ENCODE measurements at places on chromosomes 4 and X.

GRCh38 chrX:31811106-31811505, 739.3 kb upstream of the FTHL17 start:
- no peak for DNase-seq

DNA sequence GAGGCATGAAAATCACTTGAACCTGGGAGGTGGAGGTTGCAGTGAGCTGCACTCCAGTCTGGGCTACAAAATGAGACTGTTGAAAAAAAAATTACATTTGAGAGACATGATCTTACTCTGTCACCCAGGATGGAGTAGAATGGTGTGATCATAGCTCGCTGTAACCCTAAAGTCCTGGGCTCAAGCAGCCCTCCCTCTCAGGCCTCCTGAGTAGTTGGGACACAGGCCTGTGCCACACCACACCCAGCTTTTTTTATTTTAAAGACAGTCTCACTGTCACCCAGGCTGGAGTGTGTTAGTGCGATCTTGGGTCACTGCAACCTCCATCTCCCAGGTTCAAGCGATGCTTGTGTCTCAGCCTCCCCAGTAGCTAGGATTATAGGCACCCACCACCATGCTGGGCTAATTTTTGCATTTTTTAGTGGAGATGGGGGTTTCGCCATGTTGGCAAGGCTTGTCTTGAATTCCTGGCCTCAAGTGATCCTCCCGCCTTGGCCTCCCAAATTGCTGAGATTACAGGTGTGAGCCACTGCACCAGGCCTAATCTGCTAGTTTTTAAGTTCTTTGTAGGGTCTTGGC, 6.1 kb downstream of the RPS3A start:
- DNase-seq = no peak

DNA sequence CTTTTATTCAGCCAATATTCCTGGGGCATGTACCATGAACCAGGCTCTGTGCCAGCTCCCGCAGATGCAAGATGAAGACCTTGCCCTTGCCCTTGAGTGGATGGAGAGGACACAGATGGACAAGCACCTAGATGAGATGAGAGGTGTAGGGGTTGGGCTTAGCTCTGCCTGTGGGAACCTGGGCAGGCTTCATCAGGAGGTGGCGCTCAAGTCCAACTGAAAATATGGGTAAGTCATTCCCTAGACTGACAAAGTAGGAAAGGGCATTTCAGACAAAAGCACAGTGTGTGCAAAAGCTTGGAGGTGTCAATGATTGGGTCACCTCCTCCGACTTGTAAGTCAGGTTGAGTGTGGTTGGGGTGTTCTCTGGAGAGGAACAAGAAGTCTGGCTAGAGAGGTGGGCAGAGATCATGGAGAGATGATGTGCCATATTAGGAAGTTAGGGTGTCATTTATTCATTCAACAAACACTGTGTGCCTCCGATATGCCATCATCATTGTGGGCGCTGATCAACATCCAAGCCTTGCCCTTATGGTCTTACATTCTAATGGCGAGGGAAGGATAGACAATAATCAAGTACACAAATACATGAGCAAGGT, 64.6 kb downstream of the ANAPC4 start:
- no peak for DNase-seq

DNA sequence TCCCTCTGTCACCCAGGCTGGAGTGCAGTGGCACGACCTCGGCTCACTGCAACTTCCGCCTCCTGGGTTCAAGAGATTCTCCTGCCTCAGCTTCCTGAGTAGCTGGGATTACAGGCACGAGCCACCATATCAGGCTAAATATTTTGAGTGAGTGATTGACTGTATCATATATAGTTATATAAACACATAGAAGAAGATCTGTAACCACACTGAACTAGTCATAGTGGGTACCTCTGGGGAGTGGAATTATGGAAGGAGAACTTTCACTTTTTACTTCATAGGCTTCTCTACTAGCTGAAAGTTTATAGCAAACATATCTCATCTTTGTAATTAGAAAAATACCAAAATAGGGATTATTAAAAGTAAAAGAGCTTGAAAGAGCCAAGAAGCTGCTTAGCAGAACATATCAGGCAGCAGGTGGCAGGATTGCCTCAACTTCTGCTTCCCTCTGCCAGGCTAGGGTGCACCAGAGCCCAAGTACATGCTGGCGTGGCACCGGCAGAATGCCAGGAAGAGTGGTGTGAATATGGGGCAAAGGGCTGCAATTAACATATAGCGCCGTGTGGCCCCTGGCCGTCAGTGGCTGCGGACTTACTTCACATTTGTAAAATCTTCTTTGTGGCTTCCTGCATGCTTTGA, 39.5 kb upstream of the CD40LG start:
- DNase-seq = peak; percentile 15

GRCh38 chr4:96352051-96352517, 512.2 kb downstream of the PDHA2 start:
- no peak for DNase-seq

GRCh38 chr4:185357211-185357610, 38.5 kb downstream of the LRP2BP start:
- no peak for DNase-seq

DNA sequence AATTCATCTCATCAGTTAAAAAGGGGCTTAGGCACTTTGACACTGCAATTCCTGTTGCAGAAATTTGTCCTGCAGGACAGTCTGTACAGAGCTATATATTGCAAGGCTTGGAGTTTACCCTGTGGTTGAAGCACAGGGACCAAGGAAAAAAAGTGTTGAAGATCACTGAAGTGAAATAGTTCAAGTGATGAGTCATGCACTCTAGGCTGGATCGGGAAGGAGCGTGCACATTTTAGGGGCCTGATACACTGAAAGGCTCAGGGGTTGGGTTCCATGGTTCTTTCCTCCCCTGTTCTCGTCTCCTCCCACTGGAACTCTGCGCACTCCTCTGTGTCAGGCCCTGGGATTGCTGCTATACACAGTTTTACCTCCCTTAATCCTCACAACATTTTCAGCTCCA, 104.9 kb upstream of the ARMCX2 start:
- no peak for DNase-seq

- DNase-seq = no peak
Observed at GRCh38 chrX:110428144-110428543, 69.5 kb downstream of the RTL9 start.

DNA sequence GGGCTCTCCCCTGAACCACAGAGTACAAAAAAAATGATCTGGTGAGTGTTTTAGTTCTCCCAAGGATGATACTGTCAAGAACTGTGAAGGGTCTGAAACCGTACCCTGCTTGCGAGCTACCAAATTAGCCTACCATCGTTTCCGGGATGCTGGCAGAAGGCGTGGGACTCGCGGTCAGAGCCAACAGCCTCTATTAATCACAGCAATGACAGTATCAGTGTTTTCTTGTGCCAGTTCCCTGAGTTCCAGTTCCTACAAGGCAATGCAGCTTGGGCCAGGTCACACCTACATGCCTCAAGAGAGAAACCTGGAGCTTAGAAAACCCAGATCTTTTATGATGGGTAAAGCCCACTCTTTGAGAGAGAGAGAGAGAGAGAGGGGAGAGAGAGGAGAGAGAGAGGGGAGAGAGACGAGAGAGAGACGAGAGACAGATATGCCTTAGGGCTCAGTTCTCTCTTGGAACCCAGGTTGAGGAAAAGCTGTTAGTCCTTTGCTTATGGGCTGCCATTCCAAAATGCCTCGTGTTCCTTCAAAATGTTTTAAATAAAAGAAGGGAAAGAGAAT, 327.8 kb downstream of the ARHGAP10 start:
- DNase-seq = peak; percentile 48

GRCh38 chr4:110610620-110610939, 12.3 kb downstream of the PITX2 start:
- DNase-seq = no peak

DNA sequence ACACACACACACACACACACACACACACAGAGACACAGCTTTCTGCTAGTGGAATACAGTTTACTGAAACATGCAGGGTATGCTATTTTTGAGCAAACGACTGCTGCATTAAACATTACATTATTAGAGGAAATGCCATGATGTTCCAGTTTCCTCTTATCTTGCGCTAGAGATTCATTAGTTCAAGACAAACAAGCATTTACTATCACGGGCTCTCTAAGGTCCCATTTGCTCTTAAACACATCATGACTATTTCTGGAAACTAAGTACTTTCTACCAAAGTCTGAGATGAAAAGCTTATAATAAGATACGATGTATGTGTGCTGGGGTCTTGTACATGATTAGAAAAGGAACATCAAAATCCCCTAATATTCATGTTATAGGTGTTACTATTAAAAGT, 48.8 kb downstream of the RPS3A start:
- no peak for DNase-seq

GRCh38 chrX:44937606-44938005, 64.6 kb downstream of the KDM6A start:
- DNase-seq = no peak

DNA sequence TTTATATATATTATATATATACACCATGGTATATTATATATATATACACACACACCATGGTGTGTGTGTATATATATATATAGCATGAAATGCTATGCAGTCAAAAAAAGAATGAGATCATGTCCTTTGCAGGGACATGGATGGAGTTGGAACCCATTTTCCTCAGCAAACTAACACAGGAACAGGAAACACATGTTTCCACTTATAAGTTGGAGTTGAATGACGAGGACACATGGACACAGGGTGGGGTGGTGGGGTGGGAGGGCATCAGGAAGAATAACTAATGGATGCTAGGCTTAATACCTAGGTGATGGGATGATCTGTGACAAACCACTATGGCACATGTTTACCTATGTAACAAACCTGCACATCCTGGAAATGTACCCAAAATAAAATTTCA, 293.6 kb upstream of the NDST3 start:
- no peak for DNase-seq

DNA sequence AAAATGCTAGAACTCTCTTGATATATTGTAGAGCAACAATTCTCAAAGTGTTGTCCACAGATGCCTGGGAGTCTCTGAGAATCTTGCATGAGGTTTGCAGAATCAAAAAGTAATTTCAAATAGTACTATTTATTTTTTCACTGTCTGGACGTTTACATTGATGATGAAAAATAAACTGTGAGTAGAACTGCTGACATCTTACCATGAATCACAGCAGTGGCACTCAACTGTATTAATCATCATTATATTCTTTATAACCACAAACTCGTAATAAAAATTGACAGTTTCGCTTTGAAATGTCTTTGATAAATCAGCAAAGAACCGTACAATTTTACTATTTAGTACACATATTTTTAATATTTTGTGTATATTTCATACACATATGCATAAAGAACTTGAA, 94.5 kb downstream of the NAF1 start:
- DNase-seq = no peak

- no peak for DNase-seq
Observed at GRCh38 chrX:119541188-119541587, 24.0 kb downstream of the STEEP1 start.

DNA sequence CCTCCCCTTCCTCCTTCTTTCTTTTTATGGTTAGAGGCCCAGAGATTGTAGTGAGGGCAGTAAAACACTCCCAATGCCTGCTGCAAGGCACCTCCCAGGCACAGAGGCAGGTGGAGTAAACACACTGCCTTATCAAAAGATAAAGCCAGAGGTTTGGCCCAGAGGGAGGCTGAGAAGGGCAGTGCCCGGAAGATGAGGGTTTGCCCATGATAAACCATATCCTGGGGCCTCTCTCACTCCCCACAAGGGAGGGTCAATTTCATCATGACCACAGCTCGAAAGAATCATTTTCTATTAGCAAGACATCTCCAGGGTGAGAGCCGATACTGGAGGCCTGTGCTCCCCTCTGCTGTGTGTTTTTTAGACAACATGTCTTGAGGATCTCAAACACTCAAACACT, 98.5 kb upstream of the FAM9C start:
- no peak for DNase-seq

DNA sequence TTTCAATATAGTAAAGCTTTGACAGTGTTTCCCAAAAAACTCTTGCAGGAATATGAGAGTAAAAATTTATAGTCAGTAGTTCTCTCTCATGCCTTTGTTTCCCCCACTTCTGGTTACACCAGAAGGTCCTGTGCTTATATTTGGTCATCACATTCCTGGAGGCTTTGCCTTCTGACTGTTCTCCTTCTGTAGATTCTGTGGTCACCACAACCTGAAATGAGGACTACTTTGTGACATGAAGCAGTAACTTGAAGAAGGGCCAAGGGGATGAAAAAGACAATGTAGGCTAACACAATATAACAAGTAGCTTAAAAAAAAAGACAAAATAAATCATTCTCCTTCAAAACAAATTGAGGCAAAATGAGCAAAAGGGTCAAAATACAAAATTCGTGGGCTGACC, 366.2 kb upstream of the NR3C2 start:
- DNase-seq = no peak

- DNase-seq = no peak
Observed at GRCh38 chrX:84199688-84200087, 11.7 kb upstream of the RPS6KA6 start.

- DNase-seq = no peak
Observed at GRCh38 chrX:44227991-44228390, 115.5 kb downstream of the EFHC2 start.

DNA sequence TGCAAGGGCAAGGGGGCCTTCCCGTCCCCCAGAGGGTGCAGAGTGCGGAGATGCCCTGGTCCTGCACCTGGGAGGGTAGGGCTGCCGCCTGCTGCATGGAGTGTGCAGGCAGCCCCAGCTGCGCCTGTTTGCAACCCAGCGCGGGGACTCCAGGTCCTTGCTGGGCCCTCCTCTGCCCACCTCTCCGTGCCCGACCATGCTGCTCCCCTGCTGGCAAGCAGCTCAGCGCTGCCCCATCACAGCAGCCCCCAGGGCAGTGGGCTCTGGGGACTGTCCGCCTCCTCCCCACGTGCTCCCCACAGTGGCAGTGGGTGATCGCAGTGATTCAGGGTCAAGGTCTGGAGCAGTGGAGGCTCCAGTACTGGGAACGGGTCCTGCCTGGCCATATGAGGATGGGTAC, 5.0 kb upstream of the FBXW7 start:
- DNase-seq = no peak

DNA sequence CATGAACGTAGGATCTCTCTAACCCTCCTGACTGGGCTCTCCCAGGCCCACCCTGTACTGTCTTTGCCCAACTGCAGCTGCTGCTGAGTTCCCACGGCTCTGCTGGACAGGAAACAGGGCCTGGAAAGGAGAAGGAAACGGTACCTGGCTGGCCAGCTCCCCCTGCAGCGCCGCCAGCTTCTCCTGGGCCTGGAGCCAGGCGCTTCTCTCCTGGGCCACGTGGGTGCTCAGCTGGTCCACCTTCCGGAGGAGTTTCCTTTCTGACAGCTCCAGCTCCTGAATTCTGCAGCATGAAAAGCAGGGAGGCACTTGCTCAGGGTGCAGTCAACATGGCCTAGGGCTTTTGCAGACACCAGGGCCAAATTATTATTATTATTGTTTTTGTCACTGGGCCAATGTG, 6.5 kb downstream of the C4orf50 start:
- DNase-seq = no peak

GRCh38 chr4:55920571-55920970, 28.2 kb upstream of the CEP135 start:
- no peak for DNase-seq
